Aorta (tissue), 5 donors: ENCODE measurements at places on chromosomes 2 and 18. TPM values are rescaled to one million over a fixed set of nuclear protein-coding genes. Genes with fewer than 3 reads are reported as not detected.

Gene DNAJC5G
- total RNA-seq = not detected

Gene PROKR1
- not detected for total RNA-seq

Gene CXCR1
- total RNA-seq = 1.8 TPM

Gene TAF1B
- 21.9 TPM for total RNA-seq

Gene POTEI
- 0.26 TPM for total RNA-seq

- DNase-seq = no peak
Observed at GRCh38 chr18:12928641-12929040, 19.2 kb upstream of the SEH1L start.

- no peak for DNase-seq
Observed at GRCh38 chr2:7083580-7084509, 166.6 kb downstream of the RNF144A start.

GRCh38 chr2:25758348-25758747, 85.0 kb upstream of the DTNB start:
- DNase-seq = no peak

DNA sequence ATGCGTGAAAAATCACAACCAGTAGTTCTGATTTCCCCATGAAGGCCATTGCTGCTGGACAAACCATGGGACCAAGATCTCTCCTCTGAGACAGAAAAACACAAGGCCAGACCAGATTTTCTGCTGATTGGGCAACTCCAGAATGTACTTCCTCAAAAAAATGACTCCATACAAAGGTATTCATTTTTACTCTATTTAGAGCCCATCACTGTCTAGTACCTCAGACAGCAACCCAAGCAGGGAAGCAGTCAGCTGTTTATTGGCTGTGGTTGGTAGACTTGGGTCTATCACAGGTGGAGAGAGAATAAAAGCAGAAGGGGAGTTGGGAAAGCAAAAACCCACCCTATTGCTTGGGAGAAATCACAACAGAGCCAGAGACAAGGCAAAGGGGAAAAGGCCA, 219.9 kb downstream of the PIK3C3 start:
- no peak for DNase-seq

DNA sequence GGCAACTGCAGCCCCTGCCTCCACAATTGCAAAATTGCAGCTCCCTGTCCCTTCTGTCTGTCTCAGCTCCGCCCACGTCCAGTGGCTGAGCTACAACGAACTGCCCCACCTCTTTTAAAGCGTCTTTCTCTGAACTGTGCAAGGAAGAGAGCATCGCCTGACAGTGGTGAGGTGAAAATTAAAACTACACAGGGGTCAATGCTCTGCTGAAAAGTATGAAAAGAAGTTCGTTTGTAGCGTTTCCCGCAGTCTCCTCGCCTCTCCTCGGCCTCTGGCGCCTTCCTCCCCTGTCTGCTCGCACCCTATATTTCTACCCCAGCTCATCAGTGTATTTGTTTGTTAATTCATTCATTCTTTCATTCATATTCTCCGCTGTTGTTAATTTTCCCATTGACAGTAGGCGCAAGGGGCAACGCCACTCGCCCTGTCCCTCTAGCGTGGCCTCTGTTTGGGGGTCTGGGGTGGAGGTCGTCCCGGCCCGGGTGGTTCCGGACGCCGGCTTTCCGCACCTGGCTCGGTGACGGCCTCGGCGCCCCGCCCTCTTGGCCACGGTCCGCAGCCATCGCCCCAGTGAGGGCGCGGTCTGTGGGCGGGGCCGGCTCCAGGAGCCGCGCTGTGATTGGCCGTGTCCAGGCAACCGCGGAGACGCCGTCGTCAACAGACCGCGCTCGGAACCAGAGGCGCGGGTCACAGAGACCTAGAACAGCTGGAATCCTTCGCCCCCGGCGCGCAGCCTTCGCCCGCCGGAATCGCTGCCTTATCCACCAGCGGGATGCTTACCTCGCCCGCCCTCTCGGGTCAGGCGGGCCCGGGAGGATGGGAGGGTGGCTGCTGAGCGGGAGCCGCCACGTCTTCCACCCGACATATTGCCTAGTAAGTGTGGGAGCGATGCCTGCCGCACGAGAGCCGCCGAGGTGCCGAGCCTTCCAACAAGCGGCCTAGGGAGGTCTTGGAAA, at the start of gene VWA3B:
Gene VWA3B, plus strand, starts transcription at position 677 of the 956 bp plus-strand sequence. CDS start 5,926 bp downstream, outside the sequence.
- DNase-seq = peak; percentile 65

- DNase-seq = peak; percentile 93
Observed at GRCh38 chr2:240259201-240259923, 118.9 kb upstream of the OTOS start.

DNA sequence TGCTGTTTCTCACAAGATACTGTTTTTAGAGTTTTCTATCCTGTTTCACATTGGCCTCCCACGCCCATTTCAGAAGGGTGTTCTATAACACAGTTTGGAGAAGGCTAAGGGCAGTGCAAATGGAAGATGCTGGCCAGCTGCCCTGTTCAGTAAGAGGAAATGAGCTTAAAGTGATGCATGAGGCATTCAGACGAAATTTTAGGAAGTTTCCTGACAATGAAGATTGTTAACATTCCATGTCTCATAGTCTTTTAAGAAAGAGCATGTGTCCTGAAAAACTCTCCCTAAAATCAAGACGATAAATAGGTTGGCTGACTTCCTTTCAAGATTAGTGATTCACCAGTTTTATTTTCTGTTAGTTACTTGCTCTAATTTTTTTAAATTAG, 484.2 kb upstream of the NRP2 start:
- no peak for DNase-seq

GRCh38 chr2:217105733-217106649, 246.1 kb upstream of the TNP1 start:
- DNase-seq = peak; percentile 88

DNA sequence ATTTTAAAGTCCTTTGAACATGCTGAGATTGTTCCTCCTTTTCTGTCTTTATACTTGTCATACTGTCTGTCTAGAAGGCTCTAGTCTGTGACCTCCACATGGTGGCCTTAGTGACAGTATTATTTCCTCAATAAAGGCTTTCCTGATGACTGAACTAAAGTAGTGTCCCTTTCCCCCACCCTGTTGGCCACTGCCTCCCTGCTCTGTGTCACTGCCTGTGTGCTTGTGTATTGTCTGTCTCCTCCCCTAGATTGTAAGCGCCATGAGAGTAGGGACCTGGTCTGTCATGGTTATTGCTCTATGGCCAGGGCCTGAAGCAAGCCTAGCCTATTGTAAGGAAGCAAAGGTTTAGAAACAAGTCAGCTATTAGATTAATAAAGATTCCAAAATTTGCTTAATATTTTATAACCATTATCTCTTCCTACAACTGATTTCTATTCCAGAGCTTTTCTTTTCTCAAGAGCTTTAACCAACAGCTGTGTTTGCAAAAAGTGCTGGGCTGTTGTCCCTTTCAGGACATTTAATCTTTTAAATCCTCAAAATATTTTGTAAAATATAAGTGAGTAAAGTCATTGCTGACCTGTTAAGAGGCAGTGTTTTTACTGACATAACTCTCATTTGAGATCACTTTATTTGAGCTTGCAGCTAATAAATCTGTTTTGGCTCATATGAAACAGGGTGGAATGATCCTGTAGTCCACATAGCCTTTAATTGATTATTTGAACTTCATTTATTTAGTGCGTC, 35.5 kb downstream of the DIS3L2 start:
- DNase-seq = no peak

GRCh38 chr2:228417526-228417925, 236.0 kb upstream of the SPHKAP start:
- DNase-seq = no peak

- DNase-seq = no peak
Observed at GRCh38 chr2:39618736-39619135, 47.0 kb upstream of the TMEM178A start.

DNA sequence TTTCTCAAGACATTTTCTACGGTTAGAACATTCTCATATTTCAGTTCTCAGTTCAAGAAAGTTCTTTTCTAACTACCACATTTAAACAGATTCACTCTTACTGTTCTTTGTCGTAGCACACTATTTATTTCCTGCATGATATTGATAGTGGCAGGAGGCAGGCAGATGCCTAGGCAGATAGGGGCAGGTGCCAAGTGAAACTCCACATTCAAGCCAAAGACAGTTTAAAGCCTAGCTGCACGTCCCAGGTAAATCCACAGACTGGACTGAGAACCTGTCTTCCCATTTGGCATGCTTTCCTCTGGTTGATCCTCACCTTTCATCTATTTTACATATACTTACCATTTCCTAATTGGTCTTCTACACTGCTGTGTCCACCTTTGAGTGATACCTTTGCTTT, 359.3 kb downstream of the TMX3 start:
- DNase-seq = no peak

DNA sequence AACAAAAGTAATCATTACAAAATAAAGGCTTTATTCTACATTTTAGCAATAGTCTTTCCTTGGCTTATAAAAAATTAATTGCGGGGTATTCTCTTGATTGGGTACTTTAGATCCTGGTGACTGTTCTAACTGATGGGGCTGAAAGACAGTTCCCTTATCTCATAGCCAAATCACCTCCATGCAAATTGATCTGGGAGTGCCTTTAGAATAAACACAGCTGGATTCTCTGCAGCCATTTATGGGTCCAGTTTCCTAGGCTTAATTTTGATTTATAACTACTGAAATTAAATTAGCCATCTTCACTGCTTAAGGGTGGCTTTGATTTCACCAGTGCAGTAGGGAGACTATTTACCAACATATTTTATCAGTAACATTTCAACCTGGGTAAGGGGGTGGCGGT, 337.1 kb downstream of the NRXN1 start:
- no peak for DNase-seq

DNA sequence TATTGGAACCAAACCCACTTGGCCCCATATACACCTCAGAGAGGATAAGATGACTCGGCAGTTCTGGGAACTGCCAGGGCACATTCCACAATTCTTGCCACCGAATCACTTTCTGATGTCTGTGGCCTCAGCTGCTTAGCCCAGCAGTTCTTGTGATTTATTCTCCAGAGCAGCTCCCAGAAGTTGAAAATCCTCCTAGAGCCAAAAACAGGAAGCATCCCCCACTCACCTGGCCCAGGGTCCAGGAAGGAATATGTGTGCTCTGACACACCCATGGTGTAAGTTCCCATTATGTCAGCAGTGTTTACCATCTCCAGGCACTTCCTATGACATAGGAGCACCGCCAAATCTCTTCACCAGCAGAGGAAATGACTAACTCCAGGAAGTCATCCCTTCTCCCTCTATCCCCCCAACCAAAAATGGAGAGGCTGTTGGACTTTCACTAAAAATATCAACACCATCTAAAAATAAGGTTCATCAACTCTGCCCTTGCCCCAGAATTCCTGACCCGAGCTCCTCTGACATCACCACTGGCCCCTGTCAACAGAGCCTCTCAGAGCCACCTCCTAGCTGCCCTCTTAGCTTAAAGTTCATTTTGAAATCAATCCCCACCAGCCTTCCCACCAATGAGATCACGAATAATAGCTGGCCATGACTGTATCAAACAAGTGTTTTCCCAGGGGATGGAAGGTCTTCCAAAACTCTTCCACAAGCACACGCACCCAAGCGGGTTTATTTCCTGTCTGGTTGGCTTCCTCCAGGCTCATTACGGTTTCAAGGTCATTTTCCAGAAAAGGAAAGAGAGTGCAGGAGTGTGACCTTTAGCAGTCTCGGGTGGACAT, 223.1 kb upstream of the PARD3B start:
- no peak for DNase-seq

DNA sequence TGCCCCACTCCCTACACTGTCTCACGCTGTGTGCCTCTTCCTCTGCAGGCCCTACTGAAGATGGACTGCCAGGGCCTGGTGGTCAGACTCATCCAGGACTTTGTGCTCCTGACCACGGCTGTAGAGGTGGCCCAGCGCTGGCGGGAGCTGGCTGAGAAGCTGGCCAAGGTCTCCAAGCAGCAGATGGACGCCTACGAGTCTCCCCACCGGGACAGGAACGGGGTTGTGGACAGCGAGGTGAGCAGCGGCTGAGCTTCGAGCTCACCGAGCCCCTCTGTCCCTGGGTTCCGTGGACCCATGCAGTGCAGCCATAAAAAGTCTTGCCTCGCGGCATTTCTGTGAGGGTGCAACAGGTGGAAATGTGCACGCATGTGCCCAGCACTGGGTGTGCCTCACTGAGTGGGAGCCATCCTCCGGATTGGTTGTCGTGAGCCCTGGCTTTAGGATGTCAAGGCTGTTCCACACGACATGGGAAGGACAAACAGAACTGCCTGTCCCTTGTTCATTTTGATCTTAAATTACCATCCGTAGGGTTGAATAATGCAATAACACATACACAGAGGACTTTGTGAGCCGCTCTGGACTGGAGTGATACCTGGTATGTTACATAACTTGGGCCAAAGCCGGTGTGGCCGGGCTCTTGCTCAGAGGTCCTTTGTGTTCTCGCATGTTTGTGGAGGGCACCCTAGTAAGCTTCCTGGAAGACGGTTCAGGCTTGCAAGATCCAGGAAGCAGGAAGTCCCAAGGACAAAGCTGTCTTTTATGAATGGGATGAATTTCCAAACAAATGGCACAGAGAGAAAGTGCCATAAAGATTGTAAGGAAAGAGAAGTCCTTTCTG, 100.9 kb downstream of the SH3BP4 start:
- no peak for DNase-seq

DNA sequence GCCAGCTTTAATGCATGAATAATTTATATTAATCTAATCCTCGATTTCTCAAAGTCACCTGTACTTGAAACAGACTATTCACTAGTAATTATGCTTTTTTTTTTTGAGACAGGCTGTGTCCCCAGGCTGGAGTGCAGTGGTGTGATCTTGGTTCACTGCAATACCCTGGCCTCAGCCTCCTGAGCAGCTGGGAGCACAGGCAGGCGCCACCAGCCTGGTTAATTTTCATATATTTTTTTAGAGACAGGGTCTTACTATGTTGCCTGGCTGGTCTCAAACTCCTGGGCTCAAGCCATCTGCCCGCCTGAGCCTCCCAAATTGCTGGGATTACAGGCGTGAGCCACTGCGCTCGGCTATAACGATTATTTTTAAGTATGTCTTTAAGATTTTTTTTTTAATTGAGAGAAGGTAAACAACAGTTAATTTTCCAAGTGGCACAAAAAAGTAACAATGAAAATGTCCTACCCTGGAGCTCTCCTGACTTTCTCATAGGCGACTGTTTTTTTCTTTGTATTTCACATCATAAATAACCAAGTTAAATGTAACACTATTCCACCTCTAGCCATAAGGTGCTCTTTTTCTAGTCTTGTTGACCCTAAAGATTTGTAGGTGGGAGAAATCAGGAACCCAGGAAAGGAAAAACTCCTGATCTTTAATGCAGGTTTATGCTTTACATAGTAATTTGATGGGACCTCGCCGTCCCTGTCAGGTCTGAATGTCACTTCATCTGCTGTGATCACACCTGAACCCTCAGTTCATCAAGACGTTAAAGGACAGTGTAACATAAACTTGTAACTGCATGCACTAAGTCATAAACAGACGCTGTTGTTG, 1.3 kb upstream of the ANKRD12 start:
- no peak for DNase-seq

- peak; percentile 74 for DNase-seq
Observed at GRCh38 chr2:204260162-204260877, 285.0 kb upstream of the PARD3B start.

- no peak for DNase-seq
Observed at GRCh38 chr2:181780657-181781056, 100.3 kb upstream of the NEUROD1 start.

GRCh38 chr2:45497355-45497754, 113.7 kb downstream of the SRBD1 start:
- no peak for DNase-seq

DNA sequence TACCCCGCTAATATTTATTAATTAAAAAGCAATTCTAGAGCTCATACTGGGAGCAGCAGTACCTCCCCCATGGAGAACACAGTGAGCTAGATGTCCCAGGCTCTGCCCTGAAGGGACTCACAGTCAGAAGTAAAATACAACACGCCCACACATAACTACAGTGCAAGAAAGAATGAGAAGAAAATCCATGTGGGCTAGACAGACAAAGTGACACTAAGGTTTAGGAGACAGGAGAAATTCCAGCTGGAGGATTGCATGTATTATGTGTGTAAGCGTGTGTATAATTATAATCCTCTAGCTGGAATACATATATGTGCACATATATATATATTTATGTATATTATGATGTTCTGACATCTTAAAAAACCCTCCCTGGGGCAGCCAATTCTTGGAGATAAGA, 15.7 kb downstream of the SOWAHC start:
- no peak for DNase-seq
